ENCODE measurements at places on chromosomes 11 and 22.

DNA sequence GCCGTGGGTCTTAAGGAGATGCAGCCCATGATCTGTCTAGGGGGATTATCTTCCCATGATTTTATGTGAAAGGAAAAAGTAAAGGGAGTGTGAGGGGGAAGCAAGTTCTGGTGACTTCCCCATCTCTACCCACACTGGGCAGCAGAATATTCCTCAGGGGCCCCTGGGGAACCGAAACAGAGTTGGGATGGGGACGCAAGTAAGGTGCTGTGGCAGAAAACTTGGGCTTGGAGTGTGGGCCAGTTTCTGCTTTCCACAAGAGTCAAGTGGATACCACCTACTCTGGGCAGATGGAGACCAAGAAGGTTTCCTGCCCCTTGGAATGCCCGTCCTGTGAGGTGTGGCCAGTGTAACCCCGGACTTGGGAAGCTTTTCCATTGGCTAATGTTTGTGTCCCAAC lies 64.4 kb downstream of the SGSM3 start:
- H3K27me3 ChIP-seq: no peaks in the 10 kb centered on the region
- DNase-seq: no peak
- H3K27ac ChIP-seq: no peak overlapping the region
- H3K4me3 ChIP-seq: no peak overlapping the region
- H3K36me3 ChIP-seq: peaks cover 36% of the 10 kb centered on the region

GRCh38 chr11:8206251-8207079 lies 37.6 kb upstream of the RIC3 start:
- no peak overlapping the region for H3K27ac ChIP-seq
- no peak for DNase-seq
- H3K4me3 ChIP-seq: no peak overlapping the region
- peaks cover 22% of the 10 kb centered on the region for H3K27me3 ChIP-seq

- H3K36me3 ChIP-seq: peaks cover 10% of the 10 kb centered on the region
- H3K4me3 ChIP-seq: no peak overlapping the region
- H3K27ac ChIP-seq: no peak overlapping the region
- no peaks in the 10 kb centered on the region for H3K27me3 ChIP-seq
- DNase-seq: no peak
These were observed 39.6 kb upstream of the GRIK4 start for GRCh38 chr11:120471994-120472393.

- no peak overlapping the region for H3K4me3 ChIP-seq
- peaks cover 83% of the 10 kb centered on the region for H3K4me1 ChIP-seq
These were observed 53.3 kb downstream of the MED15 start for GRCh38 chr22:20560716-20561115.

DNA sequence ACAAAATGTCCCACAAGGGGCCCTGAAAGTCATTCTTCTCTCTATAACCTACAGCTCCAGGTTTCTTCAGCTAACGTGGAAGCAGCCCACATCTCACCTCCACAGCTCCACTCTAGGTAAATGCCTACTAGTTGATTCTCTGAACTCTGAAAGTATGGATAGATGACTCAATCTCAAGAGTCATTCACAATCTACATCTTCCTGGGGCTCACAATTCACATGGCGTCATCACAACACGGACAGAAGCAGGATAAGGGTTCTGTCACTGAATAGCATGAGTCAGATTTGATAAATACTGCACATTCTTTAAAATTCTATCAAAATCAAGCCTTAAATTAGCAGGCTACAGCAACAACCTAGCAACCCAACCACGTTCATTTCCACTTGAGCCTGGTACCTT lies 96.3 kb downstream of the PLEKHA7 start:
- H3K36me3 ChIP-seq: no peaks in the 10 kb centered on the region
- no peak overlapping the region for H3K27ac ChIP-seq
- H3K4me1 ChIP-seq: peaks cover 9% of the 10 kb centered on the region

GRCh38 chr11:12914400-12914912 lies 94.7 kb upstream of the RASSF10 start:
- no peak overlapping the region for H3K27ac ChIP-seq
- H3K36me3 ChIP-seq: no peaks in the 10 kb centered on the region
- no peaks in the 10 kb centered on the region for H3K4me1 ChIP-seq
- no peak overlapping the region for H3K4me3 ChIP-seq
- peaks cover 14% of the 10 kb centered on the region for H3K27me3 ChIP-seq

GRCh38 chr22:29973269-29973668 lies 90.3 kb downstream of the MTMR3 start:
- H3K27me3 ChIP-seq: no peaks in the 10 kb centered on the region
- H3K4me3 ChIP-seq: no peak overlapping the region
- H3K4me1 ChIP-seq: no peaks in the 10 kb centered on the region
- H3K36me3 ChIP-seq: peaks cover 6% of the 10 kb centered on the region
- H3K27ac ChIP-seq: no peak overlapping the region
- DNase-seq: no peak

GRCh38 chr11:93585758-93586157 lies 42.6 kb upstream of the SMCO4 start:
- H3K4me3 ChIP-seq: no peak overlapping the region
- H3K27me3 ChIP-seq: peaks cover 9% of the 10 kb centered on the region
- DNase-seq: no peak

DNA sequence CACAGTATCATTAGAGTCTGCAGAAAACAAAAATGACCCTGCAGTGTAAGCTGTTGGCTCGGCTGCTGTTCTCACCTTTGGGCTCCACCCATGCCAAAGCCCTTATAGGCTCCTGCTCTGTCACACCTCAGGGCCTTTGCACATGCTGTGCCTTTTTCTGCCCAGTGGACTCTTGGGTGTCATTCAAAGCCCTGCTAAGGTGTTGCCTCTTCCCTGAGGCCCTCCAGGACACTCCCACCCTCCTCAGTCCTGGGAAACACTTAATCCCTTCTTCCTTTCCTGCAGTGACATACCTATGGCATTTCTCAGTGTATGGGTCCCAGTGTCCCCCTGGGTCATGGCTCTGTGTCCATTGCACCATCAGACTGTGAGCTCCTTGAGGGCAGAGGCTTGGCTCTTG lies 29.1 kb upstream of the CACNG2 start:
- no peak overlapping the region for H3K27ac ChIP-seq
- DNase-seq: no peak
- no peak overlapping the region for H3K4me3 ChIP-seq
- H3K27me3 ChIP-seq: peaks cover 28% of the 10 kb centered on the region
- no peaks in the 10 kb centered on the region for H3K36me3 ChIP-seq
- no peaks in the 10 kb centered on the region for H3K4me1 ChIP-seq

GRCh38 chr22:39925909-39926679 lies 25.2 kb downstream of the GRAP2 start:
- H3K27me3 ChIP-seq: no peaks in the 10 kb centered on the region
- H3K4me3 ChIP-seq: no peak overlapping the region
- DNase-seq: no peak
- H3K4me1 ChIP-seq: peaks cover 52% of the 10 kb centered on the region
- H3K36me3 ChIP-seq: peaks cover 34% of the 10 kb centered on the region
